ENCODE measurements at places on chromosomes 12 and 14. TPM values are rescaled to one million over a fixed set of nuclear protein-coding genes. Genes with fewer than 3 reads are reported as not detected.

LIN52 gene
- 10.5 TPM for total RNA-seq

GRCh38 chr12:4387607-4388006 lies 8.1 kb upstream of the FGF23 start:
- DNase-seq = no peak

- DNase-seq = no peak
Measured at GRCh38 chr12:8052679-8053078, 13.5 kb downstream of the C3AR1 start.

DNA sequence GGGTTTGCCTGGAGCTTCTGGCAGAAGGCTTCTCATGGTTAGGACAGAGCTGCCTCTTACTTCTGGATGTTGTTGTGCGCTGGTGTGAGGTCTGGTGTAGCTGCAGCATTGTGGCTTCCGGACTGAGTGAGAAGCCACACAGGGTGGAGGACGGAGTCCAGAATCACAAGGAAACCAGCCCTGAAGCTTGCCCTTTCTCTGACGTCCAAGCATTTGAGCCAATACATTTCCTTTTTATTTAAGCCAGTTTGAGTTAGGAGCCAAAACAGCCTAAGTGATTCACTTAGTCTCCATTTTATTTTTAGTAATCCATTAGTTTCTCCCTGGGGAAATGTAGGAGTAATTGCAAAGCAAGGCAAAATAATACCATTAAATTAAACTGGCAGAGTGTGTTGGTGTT lies 402.4 kb upstream of the RGS6 start:
- DNase-seq = no peak

DNA sequence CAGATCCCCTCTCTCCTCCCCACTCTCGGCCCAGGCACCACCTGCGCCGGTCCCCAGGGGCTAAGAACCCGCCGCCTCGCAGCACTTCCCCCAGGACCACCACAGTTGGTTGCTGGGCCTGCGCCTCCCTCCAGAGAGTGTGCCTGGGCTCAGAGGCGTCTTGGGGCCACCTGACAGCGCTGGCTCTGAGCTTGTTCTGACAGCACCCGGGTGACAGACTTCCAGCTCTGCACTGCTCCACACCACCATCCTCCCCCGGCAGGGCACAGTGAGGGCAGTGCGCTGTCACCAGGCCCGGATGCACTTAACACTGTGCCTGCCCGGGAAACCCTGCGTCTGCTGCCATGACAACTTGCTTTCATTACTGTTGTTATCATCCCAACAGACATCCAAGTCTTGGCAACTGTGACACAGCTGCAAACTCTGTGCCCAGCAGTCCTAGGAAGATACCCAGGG lies 6.6 kb downstream of the BRF1 start:
- DNase-seq = peak; percentile 89

GRCh38 chr14:73713803-73714655 lies at the start of gene PNMA1:
Gene PNMA1, minus strand, starts transcription at chr14:73714384. Its CDS starts 745 bp downstream, at chr14:73713639.
- DNase-seq = peak; percentile 89

GRCh38 chr12:41459906-41460214 lies 271.7 kb downstream of the PDZRN4 start:
- DNase-seq = no peak

All from endothelial cell of umbilical vein (primary cell).